ENCODE measurements at places on chromosomes 1 and 21.

- no peak for DNase-seq
Observed at GRCh38 chr1:236489710-236490377, 33.9 kb upstream of the LGALS8 start.

DNA sequence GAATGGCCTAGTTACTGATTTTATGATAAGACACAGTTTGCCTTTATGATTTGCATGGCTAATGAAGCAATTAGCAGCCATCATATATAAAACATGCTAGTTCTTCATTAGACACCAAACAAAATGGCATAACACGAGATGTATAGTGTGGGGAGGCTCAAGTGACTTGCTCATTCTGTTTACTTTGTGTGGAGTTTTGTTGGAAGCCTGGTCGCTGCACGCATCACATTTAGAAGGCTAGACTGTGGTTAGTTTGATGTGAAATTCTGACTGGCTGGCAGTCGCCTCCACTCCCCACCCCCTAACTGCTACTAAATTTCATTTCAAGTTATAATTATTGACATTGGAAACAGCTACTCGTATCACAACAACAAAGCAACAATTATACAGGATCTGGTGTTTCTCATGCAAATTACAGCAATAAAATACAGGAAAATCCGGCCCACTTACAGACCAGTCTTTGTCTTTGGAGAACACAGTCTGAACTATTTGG lies 356.1 kb downstream of the LMO4 start:
- no peak for DNase-seq

- no peak for DNase-seq
Observed at GRCh38 chr1:171081314-171081753, 9.4 kb upstream of the FMO3 start.

DNA sequence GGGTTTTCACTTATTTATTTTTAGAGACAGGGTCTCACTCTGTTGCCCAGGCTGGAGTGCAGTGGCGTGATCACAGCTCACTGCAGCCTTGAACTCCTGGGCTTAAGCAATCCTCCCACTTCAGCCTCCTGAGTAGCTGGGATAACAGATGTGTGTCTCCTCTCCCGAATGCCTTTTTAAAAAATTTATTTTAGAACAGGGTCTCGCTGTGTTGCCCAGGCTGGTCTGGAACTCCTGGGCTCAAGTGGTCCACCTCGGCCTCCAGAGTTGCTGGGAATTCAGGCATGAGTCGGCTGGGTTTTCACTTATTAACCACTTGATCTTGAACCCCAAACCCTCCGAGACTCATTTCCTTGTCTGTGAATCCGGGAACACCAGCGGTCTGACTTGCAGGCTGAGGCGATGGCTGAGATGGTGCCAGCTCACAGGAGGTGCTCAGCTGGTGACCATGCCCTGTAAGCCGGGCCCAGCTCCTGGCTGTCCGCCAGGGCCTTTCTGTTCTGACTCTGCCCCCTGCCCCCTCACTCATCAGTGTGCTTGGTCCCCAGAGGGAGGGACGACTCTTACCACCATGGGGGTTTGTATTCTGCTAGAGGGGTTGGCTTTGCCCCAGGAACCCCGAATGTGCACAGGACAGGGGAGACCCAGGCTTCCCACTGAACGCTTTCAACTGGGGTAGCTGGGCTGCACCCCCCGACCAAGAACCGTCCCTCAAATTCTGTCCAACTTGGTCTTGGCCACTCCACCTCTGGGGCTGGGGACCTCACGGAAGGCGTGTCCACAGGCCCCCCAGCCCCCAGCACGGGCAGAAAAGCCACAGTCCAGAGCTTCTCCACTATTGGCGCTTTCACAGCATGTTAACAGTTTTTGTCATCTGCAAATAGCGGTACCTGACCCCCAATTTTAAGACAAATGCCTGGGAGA lies 22.5 kb downstream of the MMEL1 start:
- no peak for DNase-seq

GRCh38 chr1:11448373-11449099 lies 30.4 kb upstream of the DISP3 start:
- DNase-seq = no peak

DNA sequence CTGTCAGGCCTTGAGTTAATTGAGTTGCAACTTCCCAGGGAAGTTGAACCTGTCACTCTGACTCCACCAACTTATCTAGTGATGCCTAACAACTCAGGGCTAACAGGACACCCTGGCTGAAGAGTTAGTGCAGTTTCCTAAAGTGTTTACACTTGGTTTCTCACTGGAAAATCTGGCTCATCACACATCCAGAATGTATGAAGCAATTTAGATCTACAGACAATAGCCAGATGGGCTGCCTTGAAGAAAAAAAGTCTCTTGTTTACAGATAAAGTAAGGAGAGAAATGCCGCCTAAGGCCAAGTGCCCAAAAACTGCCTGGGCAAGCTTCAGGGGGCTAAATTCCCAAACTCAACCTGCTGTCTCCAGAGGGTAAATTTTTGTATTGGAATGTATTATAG lies 446.3 kb upstream of the NCAM2 start:
- no peak for DNase-seq

- DNase-seq = no peak
Observed at GRCh38 chr1:221672239-221672645, 69.6 kb downstream of the DUSP10 start.

DNA sequence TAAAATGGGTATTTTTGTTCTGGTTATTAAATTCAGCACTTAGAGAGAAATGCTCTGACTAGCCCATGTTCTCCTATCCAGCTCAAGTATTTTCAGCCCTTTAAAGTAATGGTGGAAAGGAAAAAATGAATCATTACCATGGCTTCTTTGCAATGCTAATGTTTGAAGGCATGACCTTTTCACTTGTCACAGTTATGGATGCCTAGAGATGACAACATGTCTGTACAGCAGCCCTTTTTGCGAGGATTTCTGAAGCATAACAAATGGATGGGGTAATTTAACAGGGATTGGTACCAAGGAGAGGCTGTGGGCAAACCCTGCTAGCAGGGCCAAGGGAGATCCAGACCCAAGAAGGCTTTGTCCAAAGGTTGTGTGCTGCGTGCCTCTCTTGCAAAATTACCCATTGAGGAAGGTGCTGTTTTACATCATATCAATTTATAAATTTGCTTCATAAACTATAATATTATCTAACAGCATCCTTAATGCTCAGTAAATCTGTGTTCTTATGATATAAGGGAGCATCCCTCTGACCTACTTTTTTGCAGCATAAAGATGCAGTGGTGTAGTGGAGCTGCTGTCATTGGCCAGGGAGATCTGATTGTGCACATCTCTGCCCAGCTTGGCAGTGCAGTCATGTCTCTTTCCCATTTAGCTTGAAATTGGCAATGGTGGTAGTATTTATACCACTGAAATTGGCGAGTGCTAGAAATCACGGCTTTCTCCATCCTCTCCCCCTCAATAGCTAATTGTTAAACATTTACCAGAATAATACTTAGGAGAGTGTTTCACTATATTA lies 327.1 kb downstream of the PCP4 start:
- no peak for DNase-seq

Measured in H1 (cell line).